Inflammatory macrophage treated with lipopolysaccharide for 4 hours (primary cell): ENCODE measurements at places on chromosomes 4 and X.

- no peak for DNase-seq
These were observed 27.5 kb upstream of the GPR78 start for GRCh38 chr4:8552581-8553205.

DNA sequence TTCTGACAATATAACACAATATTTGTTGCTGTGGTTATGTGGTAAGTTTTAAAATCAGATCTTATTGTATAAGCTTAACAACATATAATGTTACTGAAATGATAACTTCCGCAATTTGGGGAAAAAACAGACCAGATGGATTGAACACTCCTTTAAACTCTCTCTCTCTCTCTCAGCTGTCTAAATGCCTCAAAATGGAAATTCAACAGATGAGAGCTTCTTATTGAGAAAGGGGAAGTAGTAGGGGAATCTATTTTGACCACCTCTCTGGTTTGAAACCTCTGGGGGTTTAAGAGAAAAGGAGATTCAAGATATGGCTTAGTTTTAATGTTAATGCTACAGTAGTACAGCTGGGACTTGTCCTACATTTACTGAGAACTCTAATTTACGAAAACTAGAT, 40.3 kb downstream of the DMD start:
- DNase-seq: no peak

DNA sequence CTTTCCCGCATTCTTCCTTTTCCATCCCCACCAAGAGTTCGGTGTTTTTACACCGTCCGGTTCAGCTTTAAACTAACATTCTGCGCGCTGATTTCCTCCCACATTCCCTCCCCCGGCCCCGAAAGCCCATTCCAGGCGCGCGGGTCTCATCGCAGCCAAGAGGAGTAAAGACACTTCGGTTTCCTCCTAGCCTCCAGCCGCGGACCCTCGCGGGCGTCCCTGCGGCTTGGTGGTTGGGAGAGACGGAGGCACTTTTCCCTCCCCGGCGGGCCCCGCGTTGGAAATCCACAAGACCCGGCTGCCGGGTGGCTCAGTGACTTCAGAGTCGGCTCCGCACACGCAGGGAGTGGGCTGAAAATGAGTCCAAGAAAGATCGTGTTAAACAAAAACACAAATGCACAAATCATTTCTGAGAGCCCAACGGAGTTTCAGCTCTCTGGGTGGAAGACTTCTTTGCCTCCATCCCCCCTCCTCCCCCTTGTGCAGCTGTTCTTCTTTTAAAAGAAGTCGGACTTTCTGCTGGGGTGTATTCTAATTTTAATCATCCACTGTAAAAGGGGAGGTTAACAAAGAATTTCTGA, 2.0 kb upstream of the ARX start:
- no peak for DNase-seq

- DNase-seq: no peak
These were observed 15.3 kb downstream of the BMX start for GRCh38 chrX:15515931-15516330.

GRCh38 chr4:2767046-2767704, 11.0 kb upstream of the TNIP2 start:
- DNase-seq: no peak

DNA sequence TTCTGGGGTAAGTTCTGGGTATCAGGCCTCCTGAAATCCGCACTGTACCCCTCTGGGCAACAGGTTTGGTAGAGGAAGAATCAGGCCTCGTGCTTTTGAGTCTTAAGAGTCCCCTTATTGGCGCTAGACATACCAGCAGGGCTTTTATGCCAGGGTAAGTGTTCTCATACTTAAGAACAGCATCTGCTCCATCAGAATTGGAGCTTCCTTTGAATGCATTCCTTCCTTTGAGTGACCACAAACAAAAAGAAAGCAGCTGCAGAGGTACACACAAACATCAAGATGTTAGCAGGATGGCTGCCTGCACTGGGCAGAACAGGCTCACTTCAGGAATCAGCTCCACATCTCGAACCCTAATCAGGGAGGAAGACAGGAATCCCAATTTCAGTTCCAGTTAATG, 156.8 kb downstream of the MGST2 start:
- no peak for DNase-seq

DNA sequence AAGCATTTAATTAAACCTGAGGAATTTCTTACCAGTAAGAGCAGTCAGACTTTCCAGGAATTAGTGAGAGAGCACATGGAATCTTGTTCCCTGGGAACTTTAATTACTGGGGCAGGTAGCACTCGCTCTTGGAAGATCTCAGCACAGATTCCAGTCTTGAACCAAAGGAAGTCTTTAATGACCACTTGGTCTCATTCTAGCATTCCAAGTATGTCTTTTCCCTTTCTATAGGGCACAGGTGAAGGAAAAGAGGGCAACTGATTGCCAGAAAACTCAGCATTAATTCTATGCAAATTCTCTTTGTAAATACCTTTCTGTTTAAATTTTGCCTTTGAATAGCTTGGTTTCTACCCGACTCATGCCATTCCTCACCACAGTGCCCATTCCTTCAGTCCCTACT, 236.6 kb downstream of the LDB2 start:
- DNase-seq: no peak

DNA sequence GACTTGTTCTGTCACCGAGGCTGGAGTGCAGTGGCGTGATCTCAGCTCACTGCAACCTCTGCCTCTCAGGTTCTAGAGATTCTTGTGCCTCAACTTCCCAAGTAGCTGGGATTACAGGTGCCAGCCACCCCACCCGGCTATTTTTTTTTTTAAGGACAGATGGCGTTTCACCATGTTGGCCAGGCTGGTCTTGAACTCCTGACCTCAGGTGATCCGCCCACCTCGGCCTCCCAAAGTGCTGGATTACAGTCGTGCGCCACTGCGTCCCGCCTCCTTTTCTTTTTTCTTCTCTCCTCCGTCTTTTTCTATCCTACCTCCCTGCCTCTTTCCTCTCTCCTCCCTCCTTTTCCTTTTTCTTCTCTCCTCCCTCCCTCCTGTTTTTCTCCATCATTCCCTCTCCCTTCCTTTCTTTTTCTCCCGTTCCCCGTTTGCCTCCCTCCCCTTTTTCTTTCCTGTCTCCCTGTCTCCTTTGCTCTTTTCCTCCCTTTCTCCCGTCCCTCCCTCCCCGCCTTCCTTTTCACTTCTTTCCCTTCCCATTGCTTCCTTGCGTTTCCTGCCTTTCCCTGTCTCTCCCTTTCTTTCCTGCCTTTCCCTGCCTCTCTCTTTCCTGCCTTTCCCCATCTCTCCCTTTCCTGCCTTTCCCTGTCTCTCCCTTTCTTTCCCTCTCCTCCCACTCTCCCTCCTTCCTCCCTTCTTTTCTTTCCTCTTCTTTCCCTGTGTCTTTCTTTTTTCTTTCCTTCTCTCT, 2.1 kb upstream of the SLC25A6 start:
- no peak for DNase-seq

DNA sequence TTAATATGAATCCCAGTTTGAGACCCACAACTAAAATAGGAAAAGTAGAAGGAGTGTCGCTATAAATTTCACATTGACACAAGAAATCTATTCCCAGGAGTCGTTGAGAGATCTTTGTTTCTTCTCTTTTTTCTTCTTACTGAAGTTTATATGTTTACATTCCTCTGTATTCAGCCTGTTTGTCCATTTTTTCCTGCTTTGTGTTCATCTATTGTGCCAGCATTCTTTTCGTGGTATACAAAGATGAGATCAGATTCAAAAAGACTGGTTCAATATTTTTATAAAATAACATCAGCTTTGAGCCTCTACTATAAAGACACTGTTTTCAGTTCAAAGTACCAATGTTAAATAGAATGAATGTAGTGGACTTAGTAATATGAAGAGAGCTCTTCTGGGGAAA, 95.4 kb upstream of the MYOZ2 start:
- no peak for DNase-seq

- DNase-seq: no peak
These were observed 48.4 kb downstream of the AKAP4 start for GRCh38 chrX:50152456-50152855.

- no peak for DNase-seq
These were observed 96.8 kb upstream of the FAT1 start for GRCh38 chr4:186820391-186820891.

GRCh38 chr4:119041951-119042560, 93.6 kb upstream of the MYOZ2 start:
- peak; percentile 81 for DNase-seq

- no peak for DNase-seq
These were observed 515.0 kb downstream of the INPP4B start for GRCh38 chr4:142331132-142331531.

- DNase-seq: no peak
These were observed 248.7 kb downstream of the IL1RAPL1 start for GRCh38 chrX:28835991-28836390.

GRCh38 chr4:139279760-139280620, at the start of gene MGARP:
Gene MGARP, minus strand, starts transcription at chr4:139280225. Its CDS starts 67 bp downstream, at chr4:139280158.
- DNase-seq: no peak

DNA sequence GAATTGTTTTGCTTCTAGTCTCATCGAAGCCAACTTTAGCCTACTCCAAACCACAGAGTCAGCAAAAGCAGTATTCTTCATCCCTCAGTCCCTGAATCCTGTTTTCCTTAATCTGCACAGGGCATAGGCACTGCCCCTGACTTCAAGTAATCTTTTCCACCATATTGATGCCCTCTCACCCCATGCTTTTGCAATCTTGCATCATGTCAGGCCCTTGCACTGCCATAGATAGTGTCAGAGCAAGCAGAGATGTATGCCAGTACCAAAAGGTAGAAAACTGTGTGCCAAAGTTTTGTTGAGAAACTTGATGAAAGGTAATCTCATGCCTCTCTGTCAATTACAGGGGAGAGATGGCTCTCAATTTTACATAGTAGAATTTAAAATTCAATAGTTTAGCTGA, 131.1 kb downstream of the CFAP299 start:
- no peak for DNase-seq

DNA sequence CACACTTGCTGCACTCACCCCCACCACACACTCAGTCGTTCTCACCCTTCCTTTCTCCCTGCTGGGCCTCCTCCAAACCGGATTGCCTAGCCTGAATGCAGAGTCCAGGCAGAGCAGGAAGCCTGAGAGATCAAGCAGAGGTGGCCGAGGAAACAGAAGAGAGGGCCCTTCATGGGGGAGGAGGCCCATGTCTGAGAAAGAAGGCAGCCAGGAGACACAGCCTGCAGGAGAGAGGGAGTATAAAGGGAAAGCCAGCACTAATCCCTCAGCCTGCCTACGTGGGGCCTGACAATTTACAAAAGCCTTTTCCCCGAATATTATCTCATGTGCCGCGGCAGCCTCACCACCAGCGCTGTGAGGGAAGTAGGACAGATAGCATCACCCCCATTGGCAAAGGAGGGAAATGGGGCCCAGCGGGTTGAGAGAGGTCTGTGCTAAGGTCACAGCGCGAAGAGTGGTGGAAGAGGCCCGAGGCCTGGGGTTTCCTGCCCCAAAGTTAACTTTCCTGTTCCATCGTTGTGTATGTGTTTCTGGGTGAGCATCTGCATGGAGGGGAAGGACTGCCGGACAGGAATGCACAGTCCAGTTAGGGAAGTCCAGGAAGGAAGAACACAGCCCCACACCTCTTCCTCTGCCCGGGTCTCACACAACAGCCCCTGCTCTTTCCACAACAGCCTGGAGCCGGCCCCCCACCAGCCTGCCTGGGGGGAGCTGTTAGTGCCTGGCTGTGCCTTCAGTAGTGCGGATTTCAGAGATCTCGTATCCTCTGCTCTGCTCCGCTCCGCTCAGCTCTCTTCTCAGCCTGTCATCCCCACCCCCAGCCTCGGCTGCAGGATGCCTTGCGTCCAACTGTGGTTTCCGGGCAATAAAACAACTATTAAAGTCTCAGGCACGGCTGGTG, 50.9 kb upstream of the BCOR start:
- DNase-seq: peak; percentile 35

- no peak for DNase-seq
These were observed 79.4 kb upstream of the HELT start for GRCh38 chr4:184938871-184939270.

- no peak for DNase-seq
These were observed 432 bp downstream of the TMEM175 start for GRCh38 chr4:932713-933070.

- no peak for DNase-seq
These were observed 66.6 kb downstream of the SNX25 start for GRCh38 chr4:185276036-185276435.
